Fibroblast of skin of left quadriceps (primary cell): ENCODE measurements at places on chromosomes 5 and 9.

- DNase-seq: no peak
Observed at GRCh38 chr9:113674436-113674835, 201.7 kb upstream of the ZNF618 start.

DNA sequence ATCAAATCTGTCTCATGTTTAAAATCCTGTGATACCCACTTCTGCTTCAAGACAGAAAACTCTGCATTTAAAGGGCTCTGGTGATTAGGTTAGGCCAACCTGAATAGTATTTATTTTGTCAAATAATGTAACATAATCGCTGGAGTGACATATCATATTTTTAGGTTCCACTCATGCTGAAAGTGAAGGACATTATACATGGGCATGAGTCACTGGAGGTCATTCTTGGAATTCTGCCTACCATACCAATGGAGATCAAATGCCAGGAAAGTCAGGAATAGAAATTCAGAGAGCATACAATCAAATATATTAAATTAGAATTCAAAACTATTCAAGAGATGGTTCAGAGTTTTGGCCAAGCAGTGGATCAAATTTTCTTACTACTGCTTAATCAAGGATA is 97.1 kb upstream of the PRSS3 start:
- DNase-seq: no peak

DNA sequence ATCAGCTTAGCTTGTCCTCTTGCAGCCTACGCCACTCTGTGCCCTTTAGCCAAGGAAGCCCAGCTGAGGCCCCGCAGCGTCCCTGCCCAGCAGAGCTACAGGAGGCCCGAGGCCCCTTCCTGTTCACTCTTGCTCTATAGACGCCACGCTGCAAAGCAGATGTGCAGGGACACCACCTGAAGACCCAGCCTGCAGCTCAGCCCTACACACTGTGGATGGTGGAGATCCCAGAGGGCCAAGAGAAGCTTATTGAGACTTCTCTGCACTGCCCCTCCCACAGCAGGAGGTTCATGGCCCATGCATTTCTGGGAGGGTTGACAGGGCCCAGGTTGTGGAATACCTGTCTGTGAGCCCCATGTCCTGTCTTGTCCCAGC is 33.6 kb downstream of the IRF1 start:
- DNase-seq: no peak

DNA sequence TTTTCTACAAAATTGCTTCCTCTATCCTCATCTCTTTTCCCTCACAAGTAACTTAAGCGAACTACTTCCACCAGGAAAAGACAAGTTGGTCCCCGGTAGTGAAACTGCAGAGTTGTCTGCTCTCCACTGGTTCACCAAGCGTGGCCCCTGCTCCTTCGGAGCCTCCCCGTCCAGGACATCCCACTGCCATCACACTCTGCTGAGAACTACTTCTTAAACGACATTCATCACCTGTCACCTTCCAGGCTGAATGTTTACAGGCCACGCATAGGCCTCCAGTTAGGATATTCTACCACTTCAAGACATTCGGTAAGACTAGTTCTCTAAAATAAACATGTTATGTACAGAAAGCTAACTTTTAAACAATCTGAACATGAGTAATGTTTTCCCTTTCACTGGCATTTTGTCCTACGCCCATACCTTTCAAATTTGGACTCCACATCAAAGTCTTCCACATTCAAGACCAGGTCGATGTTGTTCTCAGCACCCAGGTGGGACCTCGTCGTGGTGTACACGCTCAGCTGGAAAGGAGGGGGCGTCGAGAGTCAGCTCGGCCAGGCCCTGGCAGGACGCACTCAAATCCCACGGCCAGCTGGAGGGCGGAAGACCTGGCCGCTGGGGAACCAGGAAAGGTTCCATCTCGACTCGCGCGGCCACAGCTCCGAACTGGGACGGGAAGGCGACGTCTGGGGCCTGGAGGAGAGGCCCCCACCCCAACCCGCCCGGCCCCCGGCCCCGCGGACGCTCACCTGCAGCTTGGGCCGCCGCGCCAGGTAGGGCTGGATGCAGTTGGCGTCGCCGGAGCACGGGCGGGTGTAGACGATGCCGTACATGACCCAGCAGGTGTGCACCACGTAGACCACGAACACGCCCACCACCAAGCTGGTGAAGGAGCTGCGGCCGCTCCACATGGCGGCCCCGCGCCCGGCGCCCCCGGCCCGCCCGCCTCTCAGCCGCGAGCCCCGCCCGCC is 683 bp downstream of the CLPTM1L start:
- DNase-seq: no peak

DNA sequence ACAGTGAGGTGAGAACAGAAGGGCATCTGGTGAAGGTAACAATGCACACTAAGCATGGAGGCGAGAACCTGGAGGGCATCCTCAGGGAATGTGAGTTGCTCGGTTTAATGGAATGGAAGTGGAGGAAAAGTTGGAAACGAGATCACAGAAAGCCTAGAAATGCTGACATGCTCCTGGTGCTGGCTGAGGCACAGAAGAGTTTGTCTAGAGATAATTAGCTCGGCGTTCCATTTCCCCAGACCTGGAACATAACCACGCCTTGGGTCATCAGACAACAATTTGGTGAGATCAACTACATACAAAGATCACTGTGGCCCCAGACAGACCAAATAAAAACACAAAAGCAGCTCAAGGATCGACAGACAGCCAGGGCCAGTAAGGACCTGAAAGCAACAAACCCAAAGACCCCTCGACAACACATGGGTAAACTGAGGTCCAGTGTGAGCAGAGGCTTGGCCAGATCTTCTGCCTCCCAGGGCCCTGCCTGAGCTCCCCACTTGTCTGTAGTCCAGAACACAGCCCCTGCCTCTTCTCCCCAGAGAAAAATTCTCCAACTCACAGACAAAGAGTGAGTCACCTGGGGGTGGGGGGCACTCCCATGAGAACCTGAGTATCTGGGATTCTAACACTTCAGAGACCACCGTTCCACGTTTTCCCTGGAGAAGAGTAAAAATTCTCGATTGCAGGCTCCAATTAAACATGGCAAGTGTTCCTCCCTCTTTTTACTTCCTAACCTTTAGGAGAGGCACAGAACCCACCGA is 52.5 kb downstream of the SHB start:
- no peak for DNase-seq

GRCh38 chr5:56710826-56711590 is 104.3 kb upstream of the MAP3K1 start:
- peak; percentile 78 for DNase-seq

DNA sequence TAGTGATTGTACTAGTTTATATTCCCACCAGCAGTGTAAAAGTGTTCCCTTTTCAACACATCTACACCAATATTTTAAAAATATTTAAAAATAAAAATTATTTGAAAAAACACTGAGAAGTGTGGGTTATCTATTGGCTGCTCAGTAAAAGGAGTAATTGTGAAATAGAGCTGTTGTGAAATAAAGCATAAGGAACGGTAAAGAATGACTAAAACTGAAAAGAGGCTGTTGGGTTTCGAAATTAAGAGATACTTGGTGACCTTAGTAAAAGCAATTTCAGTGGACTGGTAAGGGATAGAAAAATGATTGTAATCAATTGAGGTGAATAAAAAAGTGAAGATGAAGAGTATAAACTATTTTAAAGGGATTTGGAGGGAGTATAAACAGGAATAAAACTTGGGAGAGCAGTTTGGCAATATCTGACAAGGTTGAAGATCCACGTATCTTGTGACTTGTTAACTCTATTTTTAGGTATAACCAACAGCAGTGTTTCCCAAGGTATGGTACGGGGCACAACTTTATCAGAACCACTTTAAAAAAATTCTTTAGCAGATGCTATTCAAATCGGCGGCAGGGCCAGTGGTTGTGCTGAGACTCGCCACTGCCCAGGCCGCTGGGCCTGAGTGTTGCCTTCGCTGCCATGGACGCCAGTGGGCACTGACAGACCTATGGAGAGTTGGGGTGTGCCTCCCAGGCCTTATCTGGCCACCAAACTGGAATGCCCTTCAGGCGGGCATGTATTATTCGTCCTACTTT is 63.3 kb downstream of the TMEM38B start:
- DNase-seq: no peak
